ENCODE measurements at places on chromosomes 3 and 15. TPM values are rescaled to one million over a fixed set of nuclear protein-coding genes. Genes with fewer than 3 reads are reported as not detected.

Gene ANKRD34C
- not detected for total RNA-seq

Gene CACNA2D2
- total RNA-seq = 3.3 TPM

Gene MOBP
- total RNA-seq = 0.72 TPM

Gene AGTR1
- total RNA-seq = 0.47 TPM

Gene CPLX3
- not detected for total RNA-seq

Gene FBXO45
- 13.9 TPM for total RNA-seq

Gene CTSH
- total RNA-seq = 34.4 TPM

Gene ACP3
- total RNA-seq = 8.1 TPM

GRCh38 chr15:68778876-68779275 is 41.8 kb downstream of the ANP32A start:
- no peak overlapping the region for H3K27ac ChIP-seq
- H3K4me1 ChIP-seq = no peaks in the 10 kb centered on the region
- no peaks in the 10 kb centered on the region for H3K27me3 ChIP-seq
- no peak overlapping the region for H3K4me3 ChIP-seq

DNA sequence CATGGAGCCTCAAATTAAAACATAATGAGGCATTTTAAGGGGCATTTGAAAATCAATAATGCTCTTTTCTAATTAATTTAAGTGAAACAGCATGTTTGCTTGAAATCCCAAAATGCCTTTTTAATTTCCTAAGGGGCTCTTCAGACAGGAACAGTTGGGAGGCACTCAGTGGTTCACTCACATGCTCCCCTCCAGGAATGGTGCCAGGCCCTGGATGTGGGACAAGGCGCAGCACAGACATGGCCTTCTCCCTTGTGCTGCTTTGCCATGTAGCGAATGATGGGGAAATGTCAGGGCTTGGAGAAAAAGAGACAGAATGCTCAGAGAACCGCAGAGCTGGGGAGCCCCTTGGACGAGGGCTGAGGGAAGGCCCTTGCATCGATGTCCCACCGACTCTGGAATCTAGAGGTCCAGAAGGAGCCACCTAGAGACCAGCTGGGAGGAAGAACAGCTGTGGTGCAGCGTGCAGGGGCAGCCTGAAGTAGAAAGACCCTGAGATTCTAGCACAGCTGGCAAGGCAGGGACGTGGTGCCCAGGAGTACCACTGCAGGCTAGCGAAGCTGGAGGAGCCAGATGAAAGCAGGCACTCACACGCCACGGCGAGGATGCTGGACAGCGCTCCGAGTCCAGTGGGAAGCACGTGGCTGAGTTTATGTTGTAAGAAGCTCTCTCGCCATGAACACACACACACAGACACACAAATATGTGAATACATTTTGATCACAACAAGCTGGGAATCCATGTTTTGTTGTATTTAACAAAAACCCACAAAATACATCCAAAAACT is 27.0 kb downstream of the NSMCE3 start:
- no peaks in the 10 kb centered on the region for H3K4me1 ChIP-seq
- no peak overlapping the region for H3K27ac ChIP-seq
- no peak for DNase-seq
- no peaks in the 10 kb centered on the region for H3K27me3 ChIP-seq
- H3K36me3 ChIP-seq = no peaks in the 10 kb centered on the region
- H3K4me3 ChIP-seq = no peak overlapping the region

- no peak overlapping the region for H3K4me3 ChIP-seq
- DNase-seq = no peak
- H3K36me3 ChIP-seq = no peaks in the 10 kb centered on the region
- no peak overlapping the region for H3K27ac ChIP-seq
- no peaks in the 10 kb centered on the region for H3K27me3 ChIP-seq
Observed at GRCh38 chr3:153783741-153784480, 337.3 kb upstream of the ARHGEF26 start.

DNA sequence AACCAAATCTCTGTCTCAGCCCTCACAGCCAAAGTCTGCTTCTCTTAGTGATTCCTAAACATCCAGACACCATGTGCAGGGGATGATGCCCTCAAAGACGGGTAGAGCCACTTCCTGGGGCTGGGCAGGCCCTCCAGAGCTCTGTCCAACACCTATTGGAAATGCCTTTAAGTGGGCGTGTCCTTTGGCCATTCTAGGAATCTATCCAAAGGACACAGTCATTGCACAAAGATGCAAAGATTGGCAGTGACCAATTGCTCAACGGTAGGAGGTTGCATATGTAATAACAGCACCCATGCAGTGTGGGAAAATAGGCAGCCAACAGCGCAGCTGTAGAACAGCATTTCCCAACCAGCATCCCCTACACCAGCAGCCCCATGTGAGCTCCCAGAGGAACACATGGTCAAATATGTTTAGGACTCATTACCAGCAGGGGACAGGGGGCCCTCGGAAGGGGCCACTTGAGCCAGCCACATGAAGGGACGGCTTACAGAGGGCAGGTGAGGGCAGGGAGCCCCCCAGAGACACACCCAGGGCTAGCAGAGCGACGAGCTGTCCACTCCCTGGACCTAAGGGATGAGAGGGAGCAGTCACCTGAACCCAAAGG is 142.8 kb upstream of the IQSEC1 start:
- H3K4me3 ChIP-seq = no peak overlapping the region
- no peaks in the 10 kb centered on the region for H3K27me3 ChIP-seq
- H3K36me3 ChIP-seq = no peaks in the 10 kb centered on the region
- H3K4me1 ChIP-seq = no peaks in the 10 kb centered on the region

- H3K4me1 ChIP-seq = no peaks in the 10 kb centered on the region
- no peaks in the 10 kb centered on the region for H3K27me3 ChIP-seq
Observed at GRCh38 chr15:72463702-72464101, 10.4 kb upstream of the ARIH1 start.

DNA sequence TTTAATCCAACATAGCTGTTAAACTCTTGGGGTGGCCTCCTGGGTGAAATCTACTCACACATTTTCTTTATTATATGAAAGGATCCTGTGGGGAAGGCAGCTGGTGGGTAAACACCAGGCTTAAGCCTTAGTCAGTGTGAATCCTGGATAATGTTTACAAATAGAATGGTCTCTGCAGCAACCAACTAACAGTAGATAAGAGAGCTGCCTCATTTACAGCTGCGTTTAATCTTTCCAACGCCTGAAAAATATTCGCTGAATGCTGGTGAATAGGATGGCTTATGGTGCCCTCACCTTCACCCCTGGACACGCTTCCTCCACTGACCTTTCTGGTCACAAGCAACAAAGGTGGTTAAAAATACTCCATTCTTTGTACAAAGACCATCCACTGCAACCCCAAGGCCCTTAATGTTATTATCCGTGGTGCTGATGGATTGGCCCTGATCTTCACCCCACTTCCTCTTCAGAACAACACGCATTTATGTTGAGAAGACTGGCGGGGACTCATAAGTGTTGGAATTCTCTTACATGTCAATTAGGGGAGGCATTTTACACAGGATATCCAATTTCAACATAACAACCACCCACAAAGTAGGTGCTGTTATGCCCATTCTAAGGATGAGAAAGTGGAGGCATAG is 120.0 kb upstream of the FRMD4B start:
- no peak overlapping the region for H3K4me3 ChIP-seq
- DNase-seq = no peak
- no peaks in the 10 kb centered on the region for H3K27me3 ChIP-seq
- no peaks in the 10 kb centered on the region for H3K36me3 ChIP-seq

- no peak overlapping the region for H3K27ac ChIP-seq
- H3K36me3 ChIP-seq = no peaks in the 10 kb centered on the region
- no peak for DNase-seq
- H3K4me3 ChIP-seq = no peak overlapping the region
- H3K27me3 ChIP-seq = peaks cover 14% of the 10 kb centered on the region
- peaks cover 11% of the 10 kb centered on the region for H3K4me1 ChIP-seq
Observed at GRCh38 chr15:40287505-40287904, 4.6 kb upstream of the ANKRD63 start.

DNA sequence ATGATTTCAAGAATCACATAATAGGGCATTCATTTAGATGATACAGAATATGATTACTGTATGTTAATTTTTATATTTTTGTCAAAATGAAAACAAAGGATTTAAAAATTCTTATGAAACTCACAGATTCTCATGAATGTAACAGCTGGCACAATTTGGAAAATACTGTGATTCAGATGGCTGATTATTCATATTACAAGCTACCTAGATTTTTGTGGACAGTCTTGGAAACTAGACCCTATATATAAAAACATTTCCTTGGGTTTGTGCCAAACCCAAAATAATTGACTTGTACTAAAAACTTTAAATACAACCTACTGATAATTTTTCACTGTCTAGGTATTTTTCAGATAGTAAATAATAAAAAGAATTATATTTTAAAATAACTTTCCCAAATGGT is 26.2 kb downstream of the ZBED2 start:
- no peak overlapping the region for H3K27ac ChIP-seq
- no peaks in the 10 kb centered on the region for H3K36me3 ChIP-seq
- H3K27me3 ChIP-seq = no peaks in the 10 kb centered on the region
- no peak overlapping the region for H3K4me3 ChIP-seq
- no peak for DNase-seq

DNA sequence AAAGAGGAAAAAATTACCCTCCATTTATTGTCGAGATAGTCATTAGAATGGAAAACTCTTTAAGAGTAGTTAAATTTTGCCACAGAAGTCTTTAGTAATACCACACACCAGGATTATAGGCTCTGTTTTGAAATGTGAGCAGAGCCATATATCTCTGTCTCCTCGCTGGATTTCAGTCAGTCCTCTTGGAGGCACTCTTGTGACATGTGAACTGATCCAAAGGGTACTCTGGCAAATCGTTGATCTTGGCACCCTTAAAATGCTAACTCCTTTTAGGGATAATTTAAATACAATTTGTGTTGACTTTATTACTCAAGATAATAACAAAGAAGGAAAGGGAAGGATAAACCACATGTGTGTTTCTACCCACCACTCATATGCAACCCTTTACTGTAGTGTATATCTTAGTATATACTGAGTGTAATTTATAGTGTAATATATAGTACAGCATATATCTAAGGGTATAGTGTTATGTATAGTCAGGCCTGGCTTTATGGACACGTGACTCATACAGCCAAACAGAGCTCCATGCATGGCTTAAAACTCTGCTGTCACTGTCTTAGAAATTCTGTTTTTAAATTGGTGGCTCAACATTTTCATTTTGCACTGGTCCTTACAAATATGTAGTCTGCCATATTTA is 12.3 kb upstream of the KPNA4 start:
- H3K36me3 ChIP-seq = no peaks in the 10 kb centered on the region
- no peak overlapping the region for H3K27ac ChIP-seq
- DNase-seq = no peak
- H3K4me1 ChIP-seq = no peaks in the 10 kb centered on the region

DNA sequence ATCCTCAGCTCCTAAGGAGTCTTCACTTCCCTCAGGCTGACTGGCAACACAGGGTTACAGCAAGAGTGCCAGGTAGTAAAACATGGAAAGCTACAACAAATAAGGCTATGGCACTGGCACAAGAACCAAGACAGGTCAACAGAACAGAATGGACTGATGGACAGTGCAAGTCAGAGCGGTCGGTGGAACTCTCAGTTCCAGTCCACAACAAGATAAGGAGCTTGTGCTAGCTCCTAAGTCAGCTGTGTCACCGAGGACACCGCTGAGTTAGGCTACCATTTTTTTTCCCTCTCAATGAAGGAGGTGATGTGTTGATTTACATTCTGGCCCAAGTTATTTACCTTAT is 55.9 kb upstream of the LIMD1 start:
- H3K36me3 ChIP-seq = no peaks in the 10 kb centered on the region
- no peaks in the 10 kb centered on the region for H3K27me3 ChIP-seq
- DNase-seq = no peak

DNA sequence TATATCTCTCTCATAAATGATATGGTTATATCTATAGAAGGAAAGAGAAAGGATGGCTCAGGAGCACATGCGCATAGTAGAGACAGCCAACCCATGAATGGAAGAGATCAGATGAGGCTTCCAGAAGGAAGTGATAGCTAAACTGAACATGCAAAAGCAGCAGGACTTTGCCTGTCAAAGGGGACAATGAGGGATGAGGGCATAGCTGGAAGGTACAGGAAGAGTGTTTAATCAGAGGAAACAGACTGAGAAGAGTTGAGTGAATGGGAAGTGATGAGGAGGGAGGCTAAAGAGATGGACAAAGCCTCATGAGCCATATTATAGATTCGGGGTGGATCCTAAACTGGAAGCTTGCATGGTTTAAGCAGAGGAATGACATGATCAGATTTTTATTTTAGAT is 26.5 kb upstream of the VEPH1 start:
- no peak overlapping the region for H3K4me3 ChIP-seq
- no peaks in the 10 kb centered on the region for H3K4me1 ChIP-seq
- H3K27ac ChIP-seq = no peak overlapping the region
- no peaks in the 10 kb centered on the region for H3K27me3 ChIP-seq
- H3K36me3 ChIP-seq = no peaks in the 10 kb centered on the region
- no peak for DNase-seq

DNA sequence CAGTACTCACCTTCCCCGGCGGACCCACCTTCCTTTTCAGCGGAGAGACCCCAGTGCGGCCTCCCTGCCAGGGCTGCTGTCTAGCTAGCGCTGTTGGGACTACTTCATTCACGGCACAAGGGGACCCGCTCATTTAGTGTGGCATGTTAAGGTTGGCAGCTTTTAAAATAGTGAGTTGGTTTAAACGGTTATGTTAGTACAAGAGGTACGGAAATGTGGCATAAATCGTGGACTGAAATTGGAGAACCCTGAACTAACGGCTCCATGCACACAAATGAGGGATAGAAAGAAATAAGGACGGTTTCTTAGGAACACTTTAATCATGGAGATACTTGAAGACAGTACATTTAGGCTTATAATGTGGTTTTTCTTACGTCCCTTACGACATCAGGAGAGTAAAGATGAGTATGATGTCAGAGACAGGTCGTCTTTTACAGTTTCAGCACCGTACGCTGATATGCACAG is 752 bp downstream of the CEP63 start:
- H3K4me3 ChIP-seq = peak overlapping the region; percentile 68
- peaks cover 6% of the 10 kb centered on the region for H3K4me1 ChIP-seq
- no peaks in the 10 kb centered on the region for H3K36me3 ChIP-seq
- H3K27ac ChIP-seq = peak overlapping the region; percentile 88
- no peak for DNase-seq

DNA sequence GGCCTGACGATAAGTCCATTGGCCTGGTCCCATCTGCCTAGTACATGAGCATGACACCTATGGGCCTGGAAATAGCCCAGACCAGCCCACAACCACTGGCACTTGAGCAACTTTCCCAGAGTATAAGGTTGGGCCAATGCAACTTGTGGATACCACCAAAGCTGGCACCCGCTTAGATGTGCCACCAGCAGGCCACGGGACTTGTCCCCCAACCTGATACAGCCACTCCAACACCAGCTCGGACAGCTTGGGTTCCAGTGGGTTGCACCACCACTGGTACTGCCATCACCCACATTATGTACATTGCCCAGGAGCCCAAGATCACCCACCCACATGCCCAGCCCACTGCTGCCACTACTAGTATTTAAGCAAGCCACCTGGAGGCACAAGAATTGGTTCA is 381.2 kb downstream of the GBE1 start:
- H3K27me3 ChIP-seq = no peaks in the 10 kb centered on the region
- no peak overlapping the region for H3K4me3 ChIP-seq
- H3K27ac ChIP-seq = no peak overlapping the region

Data from colonic mucosa (tissue), 4 donors.